ENCODE measurements at places on chromosomes 11 and 22.

DNA sequence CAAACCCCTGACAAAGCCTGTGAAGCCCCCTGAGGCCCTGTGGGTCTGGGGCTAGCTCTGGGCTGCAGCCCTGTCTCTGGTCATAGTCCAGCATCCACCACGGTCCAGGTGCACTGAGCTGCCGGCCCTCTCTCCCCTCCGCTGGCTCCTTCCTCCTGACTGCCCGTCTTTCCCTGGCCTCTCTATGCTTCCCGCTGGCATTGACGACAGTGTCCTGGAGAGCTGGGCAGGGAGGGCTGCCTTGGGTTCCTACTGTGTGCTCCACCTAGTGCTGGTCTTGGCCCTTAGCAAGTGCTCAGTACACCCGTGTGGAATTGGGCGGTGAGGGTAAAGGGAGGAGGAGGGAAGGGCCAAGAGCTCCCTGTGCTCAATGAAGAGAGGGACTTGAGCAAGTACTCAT lies 868 bp upstream of the MYEOV start:
- DNase-seq = no peak

- no peak for DNase-seq
Measured at GRCh38 chr11:65810046-65810868, 23.4 kb downstream of the OVOL1 start.

DNA sequence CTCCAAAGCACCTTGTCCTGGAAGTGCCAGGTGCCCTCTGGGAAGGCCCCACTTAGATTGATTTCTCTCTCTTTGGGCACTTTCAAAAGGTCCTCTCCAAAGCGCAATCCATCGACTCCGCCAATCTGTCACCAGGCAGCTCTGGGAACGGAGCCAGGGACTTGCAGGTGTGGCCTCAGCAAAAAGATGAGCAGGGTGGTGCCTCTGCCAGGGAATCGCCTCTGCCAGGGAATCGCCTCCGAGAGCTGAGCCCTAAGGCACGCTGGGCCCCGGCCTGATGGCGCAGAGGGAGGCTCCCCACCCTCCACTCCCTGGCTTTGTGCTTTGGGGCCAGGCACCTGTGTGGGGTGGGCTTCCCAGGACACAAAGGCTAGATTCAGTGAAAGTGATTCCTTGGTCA lies 1391.3 kb downstream of the TBC1D22A start:
- no peak for DNase-seq

DNA sequence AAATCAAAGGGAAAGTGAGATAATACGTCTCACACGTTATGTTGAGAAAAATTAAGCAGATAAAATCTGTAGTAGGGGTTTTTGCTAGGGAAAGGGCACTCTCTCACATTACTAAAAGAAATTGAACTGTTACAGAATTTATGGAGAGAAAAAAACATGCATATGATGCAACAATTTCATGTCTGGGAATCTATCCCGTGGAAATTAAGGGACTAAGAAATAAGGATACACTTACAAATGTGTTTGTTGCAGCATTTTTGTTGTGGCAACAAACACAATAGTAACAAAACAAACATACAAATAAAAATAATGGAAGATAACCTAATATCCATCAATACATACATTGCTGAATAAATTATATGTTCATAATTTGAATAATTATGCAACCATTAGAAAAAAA lies 96.3 kb upstream of the ZBED5 start:
- DNase-seq = no peak

GRCh38 chr22:37351232-37351631 lies 68.9 kb downstream of the CYTH4 start:
- DNase-seq = no peak
